ENCODE measurements at places on chromosomes 2 and 18.

- no peak for DNase-seq
These were observed 66.2 kb downstream of the HNMT start for GRCh38 chr2:138030459-138030858.

- DNase-seq: no peak
These were observed 96.6 kb downstream of the MBD2 start for GRCh38 chr18:54127759-54128378.

GRCh38 chr2:42128721-42129486 lies 40.2 kb upstream of the EML4 start:
- no peak for DNase-seq

GRCh38 chr2:223051693-223052289 lies at the start of gene KCNE4:
KCNE4 (plus strand) TSS chr2:223052190; CDS start chr2:223052831, 641 bp downstream.
- DNase-seq: no peak

DNA sequence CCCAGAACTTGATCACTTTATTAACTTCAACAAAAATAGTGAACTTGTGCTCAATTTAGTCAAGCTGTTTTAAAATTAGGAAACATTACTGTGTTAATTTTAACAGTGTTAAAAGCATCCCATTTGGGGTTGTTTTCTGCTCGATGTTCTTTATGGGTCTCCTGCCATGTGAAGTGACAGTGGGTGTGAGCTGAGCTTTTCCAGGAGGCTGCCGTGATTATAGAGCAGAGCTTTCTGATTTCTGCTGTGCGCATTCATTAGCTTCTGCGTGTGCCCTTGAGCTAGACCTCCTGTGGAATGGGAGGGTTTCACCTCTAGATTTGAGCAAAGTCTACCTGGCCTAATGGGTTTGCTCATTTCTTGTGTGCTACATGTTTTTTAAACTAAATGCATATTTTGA lies 121.5 kb downstream of the WDSUB1 start:
- DNase-seq: no peak

DNA sequence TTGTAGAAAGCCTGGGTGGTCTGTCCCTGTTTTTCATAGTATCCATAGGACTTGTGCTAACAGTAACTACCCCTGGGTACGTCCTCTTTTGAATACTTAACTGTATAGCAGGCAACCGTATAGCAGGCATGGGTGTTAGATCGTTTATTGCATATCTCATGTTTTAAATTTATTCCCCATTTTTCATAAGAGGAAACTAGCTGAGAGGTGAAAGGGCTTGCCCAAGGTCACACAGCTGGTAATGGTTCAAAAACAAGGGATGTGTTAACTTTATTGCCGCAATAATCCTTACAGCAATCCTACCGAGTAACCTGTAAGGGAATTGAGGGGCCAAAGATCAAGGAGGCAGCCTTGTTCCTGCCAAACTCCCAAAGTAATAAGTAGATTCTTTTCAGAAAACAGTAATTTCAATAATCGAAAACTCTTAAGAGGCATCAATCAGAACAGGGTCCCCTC lies 990 bp upstream of the MGAT4A start:
- DNase-seq: no peak

- no peak for DNase-seq
These were observed 2.7 kb downstream of the TMEM163 start for GRCh38 chr2:134715932-134716643.

- no peak for DNase-seq
These were observed 2.9 kb upstream of the MRPL44 start for GRCh38 chr2:223954401-223954800.

DNA sequence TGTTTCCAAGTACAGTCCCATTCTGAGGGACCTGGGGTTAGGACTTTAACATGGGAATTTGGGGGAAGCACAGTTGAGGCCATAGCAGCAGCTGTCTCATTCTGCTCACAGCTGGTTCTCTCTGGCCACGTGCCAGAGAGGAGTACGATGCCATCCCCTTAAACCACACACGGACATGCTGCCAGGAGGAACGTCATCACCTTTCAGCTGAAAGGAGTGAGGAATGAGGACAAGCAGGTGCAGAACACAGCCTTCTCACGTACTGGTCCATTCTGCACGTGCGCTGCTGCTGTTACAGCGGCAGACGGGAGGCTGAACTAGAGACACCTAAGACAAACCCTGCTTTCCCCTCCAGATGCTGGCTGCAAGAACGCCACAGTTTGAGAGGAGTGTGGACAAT lies 33.5 kb downstream of the ODC1 start:
- no peak for DNase-seq

DNA sequence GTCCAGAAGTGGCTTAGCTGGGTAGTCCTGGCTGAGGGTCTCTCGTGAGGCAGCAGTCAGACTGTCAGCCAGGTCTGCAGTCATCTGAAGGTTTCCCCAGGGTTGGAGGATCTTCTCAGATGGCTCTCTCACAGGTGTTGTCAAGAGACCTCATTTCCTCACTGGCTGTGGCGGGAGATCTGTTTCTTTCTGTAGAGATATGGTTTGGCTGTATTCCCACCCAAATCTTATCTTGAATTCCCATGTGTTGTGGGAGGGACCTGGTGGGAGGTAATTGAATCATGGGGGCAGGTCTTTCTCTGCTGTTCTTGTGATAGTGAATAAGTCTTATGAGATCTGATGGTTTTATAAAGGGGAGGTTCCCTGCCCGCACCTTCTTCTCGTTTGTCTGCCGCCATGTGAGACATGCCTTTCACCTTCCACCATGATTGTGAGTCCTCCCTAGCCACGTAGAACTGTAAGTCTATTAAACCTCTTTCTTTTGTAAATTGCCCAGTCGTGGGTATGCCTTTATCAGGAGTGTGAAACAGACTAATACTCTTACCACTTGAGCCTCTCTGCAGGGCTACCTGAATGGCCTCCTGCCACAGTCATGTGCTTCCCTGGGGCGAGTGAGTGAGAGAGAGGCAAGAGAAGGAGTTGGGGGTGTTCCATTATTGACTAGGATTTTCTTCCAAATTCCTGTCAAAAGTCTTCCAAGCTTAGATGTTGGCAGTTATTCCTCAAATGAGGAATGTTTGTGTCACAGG lies 23.6 kb downstream of the MALT1 start:
- no peak for DNase-seq

DNA sequence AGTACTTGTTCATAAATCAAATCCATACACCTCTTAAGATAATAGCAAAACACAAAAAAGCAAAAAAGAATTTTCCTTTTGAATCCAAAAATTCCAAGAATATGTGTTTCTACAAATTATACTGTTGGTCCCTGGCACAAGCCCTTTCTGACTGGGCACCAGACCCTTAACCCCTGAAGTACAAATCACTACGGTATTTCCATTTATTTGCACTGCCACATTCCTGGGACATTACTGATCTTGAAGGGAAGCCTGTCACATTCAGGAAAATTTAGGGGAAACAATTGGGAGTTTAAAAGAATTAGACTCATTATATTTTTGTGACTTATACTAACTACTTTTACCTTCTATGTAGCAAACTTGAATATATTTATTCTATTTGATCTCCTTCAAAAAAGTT lies 98.8 kb downstream of the ZNF521 start:
- DNase-seq: no peak

DNA sequence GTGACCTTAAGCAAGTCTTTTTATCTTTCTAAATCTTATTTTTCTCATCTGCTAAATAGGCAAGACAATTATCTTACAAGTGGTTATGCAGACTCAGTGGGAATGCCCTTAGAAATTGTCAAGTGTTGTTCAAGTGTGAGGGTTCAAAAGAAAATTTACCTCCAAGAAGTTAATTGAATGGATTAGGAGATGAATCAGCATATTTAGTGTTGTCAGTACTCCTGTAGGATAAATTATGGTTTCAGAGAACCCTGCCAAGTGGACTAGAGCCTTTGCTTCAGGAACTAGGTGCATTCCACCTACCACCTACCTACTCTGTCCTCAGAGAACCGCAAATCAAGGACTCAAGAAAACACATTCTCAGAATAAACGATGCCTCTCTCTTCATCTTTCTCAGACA lies 69.8 kb upstream of the KCTD1 start:
- no peak for DNase-seq

DNA sequence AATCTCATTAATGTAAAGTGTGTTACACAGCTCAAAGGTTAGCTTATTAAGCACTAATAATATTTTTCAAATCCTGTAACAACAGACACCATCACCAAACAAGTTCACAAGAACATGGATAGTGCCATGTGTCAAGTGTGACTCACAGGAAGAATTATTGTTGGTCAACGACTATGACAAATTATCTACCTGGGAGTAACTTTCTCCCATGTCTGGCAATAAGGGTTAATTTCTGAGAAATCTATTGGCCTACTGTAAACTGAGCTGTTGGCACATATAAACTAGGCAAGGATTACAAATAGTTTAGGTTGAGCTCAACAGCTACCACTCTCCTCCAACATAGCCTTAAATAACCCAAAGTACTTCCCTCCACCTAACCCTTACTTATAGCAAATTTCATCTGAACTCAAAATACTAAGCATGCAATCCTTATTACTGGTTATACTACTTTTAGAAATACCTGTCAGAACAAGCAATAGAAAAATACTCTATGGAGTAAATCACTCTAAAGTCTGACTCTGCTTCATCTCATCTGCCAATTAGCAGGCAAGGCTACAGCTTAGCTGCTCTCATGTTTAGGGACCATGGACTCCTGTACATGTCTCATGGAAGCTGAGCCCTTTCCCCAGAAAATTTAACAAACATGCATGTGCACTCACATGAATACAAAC lies 223.0 kb downstream of the NBAS start:
- no peak for DNase-seq

DNA sequence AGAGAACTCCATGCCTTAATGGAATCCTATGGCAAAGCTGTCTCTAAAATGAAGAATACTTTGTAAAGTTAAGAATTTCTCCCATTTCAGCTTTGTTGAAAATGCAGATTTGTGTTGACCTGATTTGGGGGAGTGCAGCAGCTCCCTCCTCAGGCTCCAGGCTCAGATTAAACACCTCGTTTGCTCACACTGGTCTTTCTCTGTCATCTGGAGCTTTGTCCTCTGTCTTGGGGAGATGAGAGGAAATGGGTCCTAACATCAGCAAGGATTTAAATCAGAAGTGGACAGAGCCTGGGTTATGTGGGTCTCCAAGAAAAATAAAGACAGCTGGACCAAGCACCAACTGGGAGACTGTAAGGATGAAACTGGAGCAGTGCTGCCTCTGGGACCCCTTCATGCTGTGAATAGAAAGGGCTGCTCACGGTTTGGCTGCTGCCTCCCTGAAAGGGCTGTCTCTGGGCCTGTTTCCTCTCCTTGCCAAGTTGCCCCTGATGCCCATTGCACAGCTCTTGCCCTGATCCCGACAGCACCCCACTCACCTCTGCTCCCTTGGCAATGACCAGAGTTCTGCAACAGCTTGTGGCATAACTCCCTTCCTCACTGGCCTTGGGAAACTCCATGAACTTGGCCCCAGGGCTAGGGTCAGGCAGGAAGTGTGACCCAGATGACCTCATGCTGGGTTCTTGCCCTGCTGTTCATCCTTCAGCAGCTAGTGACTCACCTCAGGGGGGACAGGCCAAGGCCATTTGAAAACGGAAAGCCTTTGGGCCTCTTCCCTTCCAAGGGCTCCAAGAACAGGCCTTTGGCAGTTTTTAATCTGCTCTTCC lies 197.2 kb downstream of the CYP26B1 start:
- no peak for DNase-seq

- no peak for DNase-seq
These were observed 1004.5 kb downstream of the SOCS6 start for GRCh38 chr18:71293322-71293721.

- peak; percentile 38 for DNase-seq
These were observed 117.3 kb downstream of the GALR1 start for GRCh38 chr18:77366720-77367641.

GRCh38 chr2:200523158-200523557 lies 2.8 kb upstream of the SGO2 start:
- no peak for DNase-seq

- DNase-seq: no peak
These were observed 3.6 kb upstream of the MTHFD2 start for GRCh38 chr2:74194799-74195198.

DNA sequence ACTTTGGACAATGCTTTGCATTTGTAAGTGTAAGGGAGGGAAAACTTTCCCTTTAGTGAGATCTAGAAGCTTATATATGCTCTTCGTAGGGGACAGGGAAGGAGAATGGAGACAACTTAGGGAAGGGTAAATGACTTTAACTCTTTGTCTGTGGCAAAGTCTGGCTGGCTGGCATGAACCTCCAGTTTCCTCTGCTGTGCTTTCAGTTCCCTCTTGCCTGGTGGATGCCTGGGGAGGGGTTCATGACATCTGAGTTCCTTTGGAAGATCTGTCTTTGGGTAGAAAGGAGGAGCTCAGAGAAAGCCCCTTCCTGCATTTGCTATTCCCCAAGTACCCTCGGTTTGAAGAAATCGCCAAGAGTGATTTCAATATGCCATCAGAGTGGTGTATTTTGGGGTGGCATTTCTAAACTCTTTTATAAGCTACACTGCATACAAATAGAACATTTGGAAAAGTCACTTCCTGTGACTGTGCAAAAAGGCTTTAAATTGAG lies 143.6 kb downstream of the VAPA start:
- no peak for DNase-seq

DNA sequence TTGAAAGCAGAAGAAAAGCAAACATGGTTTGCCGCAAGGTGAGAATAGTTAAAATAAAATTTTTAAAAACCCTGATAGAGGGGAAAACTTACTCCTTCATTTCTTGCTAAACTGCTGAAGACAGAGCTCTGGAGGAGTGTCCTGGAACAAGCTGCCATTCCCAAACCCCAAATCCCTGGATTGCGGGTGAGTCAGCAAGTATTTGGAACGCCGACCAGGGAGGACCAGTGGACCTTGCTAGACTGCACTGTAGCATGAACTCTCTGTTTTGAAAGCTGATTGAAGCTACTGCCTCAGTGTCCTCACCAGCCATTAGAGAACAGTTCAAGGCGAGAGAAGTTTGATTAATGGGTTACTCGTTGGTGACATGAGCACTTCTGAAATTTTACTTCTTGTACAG lies 99.4 kb upstream of the RASGRP3 start:
- DNase-seq: no peak

DNA sequence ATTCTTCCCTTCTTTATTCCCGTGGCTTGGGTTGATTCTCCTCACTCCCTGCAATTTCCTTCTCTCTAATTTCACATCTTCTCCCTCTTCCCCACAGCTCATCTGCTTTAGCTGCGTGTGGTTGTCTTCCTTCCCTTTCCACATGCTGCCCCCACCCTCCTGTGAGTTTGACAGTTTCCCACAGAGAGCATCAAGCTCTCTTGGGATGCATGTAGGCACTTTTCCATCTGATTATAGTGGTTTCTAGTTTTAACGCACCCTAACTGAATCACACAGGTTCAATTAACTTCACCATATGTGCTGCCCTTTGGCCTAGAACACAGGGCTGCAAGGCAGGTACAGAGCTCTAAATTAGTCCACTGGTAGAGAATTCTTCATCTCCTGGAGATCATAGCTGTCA lies 110.5 kb downstream of the TACR1 start:
- DNase-seq: no peak

DNA sequence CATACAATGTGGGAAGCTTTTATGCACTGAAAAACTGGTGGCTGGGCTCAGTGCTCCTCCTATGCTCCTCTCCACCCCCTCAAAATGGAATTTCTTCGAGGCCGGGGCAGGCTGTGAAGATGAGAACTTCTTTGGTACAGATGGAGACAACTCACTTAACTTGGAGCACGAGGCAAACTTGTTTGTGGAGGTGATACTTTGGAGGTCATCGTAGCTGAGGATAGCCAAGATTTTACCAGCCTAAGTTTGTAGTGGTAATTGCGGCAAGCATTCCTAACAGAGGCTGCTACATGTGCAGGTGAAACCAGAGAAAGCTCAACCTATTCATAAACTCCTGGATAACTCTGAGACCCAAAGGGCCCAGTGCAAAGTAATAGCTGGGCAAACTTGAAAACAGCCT lies 13.6 kb downstream of the NDUFS1 start:
- DNase-seq: no peak

- DNase-seq: no peak
These were observed 73.3 kb upstream of the PPP1CB start for GRCh38 chr2:28678175-28678855.

Measured in upper lobe of left lung (tissue), 6 donors.